Stimulated activated naive CD4-positive, alpha-beta T cell treated with Interleukin-2 at 50 U/mL for 16 hours (primary cell): ENCODE measurements at places on chromosomes 12 and 14.

DNA sequence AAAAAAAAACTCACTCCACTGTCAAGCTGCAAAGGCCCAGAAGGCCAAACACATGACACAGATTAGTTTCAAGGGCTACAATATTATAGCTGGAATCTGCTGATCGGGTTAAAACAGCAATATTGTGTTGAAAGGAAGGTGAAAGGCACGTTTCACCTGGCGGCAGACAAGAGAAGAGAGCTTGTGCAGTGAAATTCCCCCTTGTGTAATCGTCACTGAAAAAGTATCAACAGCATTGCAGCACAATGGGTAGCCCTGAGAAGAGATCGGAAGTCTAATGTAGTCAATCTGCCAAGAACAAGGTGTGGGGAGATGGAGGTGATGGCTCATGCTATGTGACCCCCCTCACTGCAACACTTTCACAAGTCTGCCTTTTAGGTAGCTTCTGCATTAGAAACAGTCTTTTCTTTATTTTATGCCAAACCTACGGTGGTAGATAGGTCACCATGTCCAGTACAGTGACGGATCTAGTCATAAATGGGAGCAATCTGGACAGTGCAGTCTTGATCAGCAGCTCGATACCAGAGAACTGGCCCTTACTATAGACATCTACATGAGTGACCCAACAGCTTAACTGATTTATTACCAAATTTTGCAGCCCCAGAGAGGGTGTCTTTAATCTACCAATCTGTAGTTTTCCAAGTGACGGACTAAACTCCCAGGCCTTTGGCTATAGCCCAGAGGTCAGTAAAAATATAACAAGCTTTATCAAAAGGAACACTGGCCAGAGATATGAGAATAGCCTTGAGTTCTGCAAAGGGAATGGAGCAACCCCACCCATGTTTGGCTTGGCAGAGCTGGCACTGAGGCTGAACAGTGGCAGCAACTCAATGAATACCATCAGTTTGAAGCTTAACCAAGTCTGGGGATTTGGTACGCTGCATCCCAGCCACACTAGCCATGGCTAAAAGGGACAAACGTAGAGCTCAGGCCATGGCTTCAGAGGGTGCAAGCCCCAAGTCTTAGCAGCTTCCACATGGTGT, 35.4 kb downstream of the SPTSSA start:
- DNase-seq: no peak

GRCh38 chr14:33401311-33401710, 462.6 kb downstream of the NPAS3 start:
- DNase-seq: no peak

DNA sequence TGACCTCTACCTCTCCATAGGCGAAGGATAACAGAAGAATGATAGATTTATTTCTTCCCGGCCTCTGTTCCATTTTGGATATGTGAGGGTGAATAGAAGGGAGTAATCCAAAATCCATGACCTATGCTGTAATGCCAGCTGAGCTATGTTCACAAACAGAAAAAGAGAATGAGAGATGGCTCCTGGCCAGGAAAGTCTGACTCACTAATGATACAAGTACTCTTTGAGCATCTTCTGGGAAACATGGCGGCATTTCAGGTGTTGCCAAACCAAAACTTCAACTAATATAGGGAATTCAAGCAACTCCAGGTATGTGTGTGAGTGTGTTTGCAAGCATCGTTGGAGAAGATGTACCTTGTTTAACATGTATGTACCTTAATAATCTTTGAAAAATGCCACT, 55.1 kb downstream of the MED13L start:
- peak; percentile 3 for DNase-seq

GRCh38 chr14:105299654-105300541, 903 bp downstream of the BRF1 start:
- DNase-seq: no peak

DNA sequence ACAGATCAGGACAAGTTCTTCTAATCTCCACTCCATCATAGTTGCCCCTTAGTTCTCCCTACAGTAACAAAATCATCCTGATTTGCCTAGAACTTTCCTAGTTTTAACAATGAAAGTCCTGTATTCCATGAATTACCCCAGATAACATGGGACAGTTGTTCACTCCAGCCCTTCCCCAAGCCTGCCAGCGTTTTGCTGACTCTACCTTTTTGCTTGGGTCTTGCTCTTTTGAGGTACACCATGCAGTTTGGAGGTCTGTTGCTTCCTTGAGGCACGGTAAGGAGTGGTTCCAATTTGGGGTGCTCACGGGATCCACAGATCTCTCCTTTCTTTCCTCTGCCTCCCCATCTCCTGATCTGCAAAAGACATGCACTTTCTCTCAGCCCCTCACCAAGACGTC, 61.6 kb upstream of the DYRK2 start:
- no peak for DNase-seq

GRCh38 chr12:64737539-64737938, 21.7 kb downstream of the GNS start:
- peak; percentile 24 for DNase-seq

DNA sequence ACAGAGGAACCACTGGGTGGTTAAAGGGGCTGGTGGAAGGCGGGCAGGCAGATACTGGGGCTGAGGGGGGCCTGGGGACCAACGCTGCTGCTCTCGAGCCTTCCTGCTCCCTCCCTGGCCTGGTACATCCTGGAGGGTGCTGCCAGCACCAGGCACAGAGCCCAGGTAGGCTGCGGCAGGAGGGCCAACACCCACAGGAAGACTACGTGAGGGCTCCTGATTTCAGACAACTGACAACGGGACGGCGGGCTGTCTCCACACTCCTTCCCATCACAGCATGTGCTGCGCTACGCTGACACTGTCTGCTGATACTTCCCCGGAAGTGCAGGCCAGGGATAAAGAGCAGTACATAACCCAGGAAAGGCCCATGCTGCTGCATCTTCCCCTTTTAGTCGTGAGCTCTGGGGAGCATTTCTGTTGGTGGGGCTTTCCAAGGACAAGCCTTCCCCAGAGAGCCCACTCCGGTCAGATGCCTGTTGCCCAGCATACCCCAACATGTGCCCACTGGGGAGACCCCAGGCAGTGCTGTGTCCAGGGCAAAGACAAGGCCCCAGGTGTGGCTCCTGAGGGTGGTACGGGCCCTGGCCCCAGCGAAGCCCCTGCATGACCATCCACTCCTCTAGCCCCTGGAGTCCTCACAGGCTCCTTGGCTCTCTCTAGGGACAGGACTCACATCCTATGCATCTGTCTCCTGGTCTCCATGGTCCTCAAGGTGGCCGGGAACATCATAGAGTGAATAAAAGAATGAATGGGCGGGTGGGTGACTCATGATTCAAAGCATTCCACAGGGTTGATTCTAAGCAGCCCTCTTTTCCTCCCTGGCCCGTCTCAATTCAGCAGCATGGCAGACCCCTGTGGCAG, 38.0 kb downstream of the CHGA start:
- DNase-seq: no peak

DNA sequence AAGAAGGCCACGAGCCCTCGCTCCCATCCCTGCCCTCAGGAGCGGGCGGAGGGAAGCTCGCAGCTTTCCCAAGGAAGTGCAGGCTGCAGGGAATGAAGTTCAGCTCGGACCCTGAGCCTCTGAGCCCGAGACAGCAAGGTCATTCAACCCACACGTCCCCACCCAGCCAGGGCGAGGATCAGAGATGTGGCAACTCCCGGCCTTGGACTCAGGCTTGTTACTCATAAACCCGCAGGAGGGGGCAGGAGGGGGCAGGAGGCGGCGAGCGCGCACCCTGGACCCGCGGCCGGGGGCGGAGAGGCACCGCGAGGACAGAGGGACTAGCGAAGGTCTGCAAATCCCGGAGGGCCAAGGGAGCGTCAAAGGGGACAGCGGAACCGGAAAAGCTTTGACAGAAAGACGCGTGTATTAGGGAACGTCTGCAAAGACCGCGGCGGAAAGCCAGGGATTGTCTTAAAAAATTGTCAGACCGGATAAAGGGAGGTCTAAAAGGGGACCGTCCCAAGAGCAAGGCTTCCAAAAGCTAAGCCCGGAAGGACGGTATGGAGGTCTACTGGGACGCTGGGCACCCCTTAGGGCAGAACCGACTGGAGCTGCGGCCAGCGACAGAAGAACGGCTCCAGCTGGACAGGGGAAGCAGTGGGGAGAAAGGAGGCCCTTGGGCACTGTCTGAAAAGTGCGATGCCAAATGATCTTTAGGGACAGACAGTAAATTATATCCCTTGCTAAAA, 611 bp upstream of the DCAF11 start:
- DNase-seq: peak; percentile 77

GRCh38 chr12:95571369-95571768, 20.1 kb upstream of the USP44 start:
- no peak for DNase-seq

DNA sequence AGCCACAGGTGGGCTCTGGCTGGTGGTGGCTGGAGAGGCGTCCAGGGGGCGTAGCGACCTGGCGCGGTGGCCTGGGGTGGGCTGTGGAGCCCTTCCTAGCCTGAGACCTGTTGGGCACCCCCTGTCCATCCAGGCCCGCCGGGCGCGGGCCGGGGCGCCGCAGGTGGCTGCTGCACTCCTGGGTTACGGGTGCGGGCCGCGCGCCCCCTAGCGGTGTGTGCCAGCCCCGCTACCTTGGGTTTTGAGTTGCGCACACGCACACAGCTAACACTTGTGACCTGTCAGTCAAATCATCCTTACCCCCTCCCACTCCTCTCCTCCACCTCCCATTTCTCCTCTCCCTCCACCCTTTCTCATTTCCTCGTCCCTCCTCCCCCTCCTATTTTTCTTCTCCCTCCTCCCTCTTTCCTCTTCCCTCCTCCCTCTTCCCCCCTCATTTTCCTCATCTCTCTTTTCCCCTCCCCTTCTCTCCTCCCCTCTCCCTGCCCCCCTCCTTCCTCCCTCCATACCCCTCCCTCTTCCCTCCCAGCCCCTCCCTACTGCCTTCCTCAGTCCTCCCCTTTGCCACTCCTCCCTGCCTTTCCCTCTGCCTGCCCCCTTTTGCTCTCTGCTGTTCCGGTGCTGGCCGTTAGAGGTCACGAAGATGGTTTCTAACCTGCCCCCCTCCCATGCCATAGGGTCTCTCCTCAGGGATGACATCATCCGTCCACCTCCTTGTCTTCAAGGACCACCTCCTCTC, 2.3 kb downstream of the MEG3 start:
- no peak for DNase-seq

DNA sequence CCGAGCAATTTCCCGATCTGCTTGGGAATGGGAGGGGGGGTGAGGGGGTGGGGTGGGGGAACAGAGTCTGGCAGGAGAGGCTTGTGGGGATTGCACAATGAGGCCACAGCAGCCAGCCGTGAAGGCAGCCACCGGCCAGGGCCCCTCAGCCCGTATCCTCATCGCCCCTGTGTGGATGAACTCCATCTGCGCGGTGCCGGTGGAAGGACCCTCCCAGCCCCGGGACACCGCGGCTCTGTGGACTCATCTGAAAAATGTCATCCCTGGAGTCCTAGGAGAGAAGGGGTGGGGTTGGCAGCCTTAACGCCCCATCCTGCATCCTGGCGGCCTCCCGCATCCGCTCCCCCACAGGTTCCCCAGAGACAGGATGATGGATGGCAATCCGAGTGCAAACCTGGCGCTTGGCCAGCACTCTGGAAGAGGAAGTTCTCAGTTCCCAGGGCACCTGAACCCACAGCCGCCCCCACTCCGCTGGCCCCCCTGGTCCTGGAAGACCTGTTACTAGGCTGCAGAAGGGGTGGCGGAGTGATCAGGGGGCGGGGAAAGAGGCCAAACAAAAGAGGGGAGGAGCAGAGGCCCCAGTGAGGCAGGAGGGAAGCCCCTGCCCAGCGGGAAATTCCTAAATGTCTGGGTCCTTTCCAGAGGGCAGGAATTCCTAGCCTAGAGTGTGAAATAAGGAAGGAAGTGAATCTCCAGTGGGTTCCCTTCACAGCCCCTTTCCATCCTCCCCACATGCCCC, 1.2 kb upstream of the TNFAIP2 start:
- no peak for DNase-seq

DNA sequence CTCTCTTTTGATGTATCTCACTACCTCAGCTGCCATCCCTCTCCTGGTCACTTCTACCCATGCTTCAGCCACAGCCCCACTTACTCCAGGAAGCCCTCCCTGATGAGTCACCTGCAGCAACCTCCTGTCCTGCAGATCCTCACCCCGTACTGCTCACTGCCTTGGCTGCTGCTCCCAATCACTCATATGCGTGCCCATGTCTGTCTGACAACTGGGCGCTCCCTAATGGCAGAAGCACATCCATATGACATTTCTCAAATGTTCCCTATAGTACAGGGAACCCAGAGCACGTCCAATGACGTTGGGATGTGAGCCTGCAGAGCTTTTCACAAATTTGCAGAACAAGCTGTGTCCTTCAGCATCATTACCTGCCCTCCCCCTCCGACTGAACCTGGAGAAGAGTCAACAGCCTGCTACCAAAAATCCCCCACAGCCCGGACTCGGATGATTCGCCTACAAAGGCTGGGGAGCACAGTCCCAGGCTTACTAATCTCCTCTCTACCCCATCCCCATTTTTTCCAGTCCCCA, 90.0 kb downstream of the SINHCAF start:
- no peak for DNase-seq

DNA sequence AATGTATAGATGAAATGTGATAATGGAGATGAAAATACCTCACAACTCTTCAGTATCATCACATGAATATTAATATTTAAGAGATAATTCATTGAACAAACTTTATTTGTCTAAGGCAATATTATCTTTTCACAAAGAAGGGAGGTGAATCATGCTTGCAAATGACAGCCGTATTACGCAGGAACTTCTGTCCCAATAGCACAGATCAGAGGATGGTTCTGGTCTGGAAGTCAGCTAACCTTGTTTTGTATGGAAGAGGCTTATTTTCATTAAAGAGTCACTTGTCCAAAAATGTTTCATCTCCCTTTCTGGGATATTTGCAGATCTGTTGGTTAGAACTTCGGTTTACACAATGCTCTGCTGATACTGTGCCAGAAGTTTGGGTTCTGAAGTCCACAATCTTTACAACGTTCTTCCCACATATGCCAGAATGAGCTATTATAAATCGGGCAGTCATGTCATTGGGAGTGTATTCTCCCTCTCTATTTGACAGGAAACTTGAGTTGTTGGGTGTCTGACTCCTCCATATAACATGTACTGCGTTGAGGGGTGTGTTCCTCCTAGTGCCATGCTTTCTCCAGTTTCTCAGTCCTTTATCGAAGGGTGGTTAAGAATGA, 29.8 kb downstream of the YY1 start:
- no peak for DNase-seq

DNA sequence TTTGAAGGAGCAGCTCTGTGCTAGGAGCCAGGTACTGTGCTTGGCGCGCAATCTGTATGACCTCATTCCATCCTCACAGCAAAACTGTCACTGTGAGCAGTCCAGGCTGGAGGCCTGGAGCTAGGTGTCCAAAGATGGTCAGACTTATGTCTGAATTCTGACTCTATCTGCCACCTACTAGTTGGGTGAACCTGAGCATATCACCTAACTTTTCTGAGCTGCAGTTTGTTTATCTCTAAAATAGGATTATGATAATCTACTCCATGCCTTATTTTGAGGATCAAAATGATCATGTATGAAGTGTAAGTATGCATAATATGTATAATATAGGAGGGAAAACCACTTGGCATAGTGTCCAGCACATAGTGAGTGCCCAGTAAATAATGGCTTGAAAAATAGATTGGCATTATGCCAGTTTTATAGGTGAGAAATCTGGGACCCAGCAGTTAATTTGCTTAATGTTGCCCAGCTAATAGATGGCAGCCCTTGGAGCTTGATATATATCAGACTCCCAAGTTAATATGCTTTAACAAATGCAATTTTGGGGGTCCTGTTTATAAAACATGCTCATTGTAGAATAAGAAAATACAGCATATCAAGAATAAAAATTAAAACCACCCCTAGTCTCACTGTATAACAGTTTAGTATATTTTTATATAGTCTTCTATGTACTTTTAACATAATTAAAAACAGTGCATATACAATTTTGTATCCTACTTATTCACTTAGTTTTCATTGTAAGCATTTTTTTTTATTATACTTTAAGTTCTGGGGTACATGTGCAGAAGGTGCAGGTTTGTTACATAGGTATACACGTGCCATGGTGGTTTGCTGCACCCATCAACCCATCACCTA, 4.5 kb upstream of the JPH4 start:
- no peak for DNase-seq
